ENCODE measurements at places on chromosomes 5 and 9. TPM values are rescaled to one million over a fixed set of nuclear protein-coding genes. Genes with fewer than 3 reads are reported as not detected.

The CPLANE1 gene
- 22.5 TPM for total RNA-seq

The DENND4C gene
- 55.4 TPM for total RNA-seq

The BICD2 gene
- total RNA-seq, result 40.4 TPM

The IFNA2 gene
- total RNA-seq, result not detected

The SIT1 gene
- total RNA-seq, result 0.55 TPM

The IL5 gene
- not detected for total RNA-seq

The CD14 gene
- 25.0 TPM for total RNA-seq

- DNase-seq, result no peak
Observed at GRCh38 chr9:72590824-72591223, 69.4 kb downstream of the TMC1 start.

GRCh38 chr9:107397076-107398044 is 92.2 kb downstream of the KLF4 start:
- no peak for DNase-seq

DNA sequence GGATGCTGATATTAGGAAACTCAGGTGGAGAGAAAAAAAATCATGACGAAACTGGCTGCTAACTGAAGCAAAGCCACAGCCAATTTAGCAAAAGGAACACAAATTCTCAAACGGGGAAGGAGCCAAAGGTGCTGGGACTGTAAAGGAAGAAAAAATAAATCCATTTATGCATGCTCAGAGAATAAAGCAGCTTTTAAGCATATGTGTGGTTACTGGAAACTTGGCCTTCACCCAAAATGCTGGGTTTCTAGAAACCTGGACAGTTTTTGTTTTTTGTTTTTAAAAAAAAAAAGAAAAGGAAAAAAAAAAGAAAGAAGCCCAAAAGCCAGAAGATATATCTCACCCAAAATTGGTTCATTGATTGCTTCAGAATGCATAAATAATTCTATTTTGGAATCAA is 8.0 kb downstream of the WHRN start:
- DNase-seq, result no peak

- DNase-seq, result no peak
Observed at GRCh38 chr5:160312134-160312959, at the start of gene CCNJL. TSS of gene CCNJL (minus strand) at chr5:160312564. CDS start at chr5:160311923, 641 bp downstream.

DNA sequence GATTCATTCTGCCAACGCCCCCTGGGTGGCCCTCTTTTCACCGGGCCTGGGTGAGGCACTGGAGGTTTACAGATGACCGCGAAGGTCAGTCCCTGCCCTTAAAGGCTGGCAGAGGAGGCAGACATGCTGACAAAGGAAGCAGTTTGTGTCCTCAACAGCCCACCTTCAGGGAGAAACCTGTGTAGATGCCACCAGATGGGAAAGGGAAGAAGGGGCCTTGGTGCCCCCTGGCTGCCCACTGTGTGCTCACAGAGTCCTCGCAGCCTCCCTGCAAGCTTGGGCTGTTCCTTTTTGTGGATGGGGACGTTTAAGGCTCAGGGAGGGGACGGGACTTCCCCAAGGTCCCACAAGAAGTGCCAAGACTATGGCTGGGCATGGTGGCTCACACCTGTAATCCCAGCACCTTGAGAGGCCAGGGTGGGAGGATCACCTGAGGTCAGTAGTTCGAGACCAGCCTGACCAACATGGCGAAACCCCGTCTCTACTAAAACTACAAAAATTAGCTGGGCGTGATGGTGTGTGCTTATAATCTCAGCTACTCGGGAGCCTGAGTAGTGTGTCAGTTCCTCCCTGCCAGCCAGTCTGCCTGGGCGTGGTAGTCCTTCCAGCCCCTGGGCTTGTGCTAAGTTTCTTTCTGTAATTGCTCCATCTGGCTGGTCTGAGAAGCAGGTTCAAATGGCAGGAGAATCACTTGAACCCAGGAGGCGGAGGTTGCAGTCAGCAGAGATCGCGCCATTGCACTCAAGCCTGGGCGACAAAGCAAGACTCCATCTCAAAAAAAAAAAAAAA is 36.2 kb downstream of the NEK6 start:
- no peak for DNase-seq

DNA sequence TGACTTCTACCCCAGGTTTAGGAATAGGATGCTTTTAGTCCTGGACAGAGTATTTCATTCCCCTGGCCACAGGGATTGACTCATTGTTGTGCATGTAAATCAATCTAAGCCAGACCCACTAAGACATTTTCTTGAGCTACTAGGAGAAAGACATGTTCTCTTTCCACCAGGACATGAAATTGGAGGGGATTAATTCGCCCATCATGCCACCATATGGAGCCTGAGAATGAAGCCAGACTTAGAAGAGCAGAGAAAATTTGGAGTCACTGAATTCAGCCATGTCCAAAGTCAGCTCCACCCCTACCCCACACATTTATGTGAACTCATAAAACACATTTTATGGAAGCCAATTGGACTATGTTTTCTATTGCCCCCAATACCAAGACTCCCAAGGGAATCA is 322.5 kb downstream of the NFIB start:
- DNase-seq, result no peak

DNA sequence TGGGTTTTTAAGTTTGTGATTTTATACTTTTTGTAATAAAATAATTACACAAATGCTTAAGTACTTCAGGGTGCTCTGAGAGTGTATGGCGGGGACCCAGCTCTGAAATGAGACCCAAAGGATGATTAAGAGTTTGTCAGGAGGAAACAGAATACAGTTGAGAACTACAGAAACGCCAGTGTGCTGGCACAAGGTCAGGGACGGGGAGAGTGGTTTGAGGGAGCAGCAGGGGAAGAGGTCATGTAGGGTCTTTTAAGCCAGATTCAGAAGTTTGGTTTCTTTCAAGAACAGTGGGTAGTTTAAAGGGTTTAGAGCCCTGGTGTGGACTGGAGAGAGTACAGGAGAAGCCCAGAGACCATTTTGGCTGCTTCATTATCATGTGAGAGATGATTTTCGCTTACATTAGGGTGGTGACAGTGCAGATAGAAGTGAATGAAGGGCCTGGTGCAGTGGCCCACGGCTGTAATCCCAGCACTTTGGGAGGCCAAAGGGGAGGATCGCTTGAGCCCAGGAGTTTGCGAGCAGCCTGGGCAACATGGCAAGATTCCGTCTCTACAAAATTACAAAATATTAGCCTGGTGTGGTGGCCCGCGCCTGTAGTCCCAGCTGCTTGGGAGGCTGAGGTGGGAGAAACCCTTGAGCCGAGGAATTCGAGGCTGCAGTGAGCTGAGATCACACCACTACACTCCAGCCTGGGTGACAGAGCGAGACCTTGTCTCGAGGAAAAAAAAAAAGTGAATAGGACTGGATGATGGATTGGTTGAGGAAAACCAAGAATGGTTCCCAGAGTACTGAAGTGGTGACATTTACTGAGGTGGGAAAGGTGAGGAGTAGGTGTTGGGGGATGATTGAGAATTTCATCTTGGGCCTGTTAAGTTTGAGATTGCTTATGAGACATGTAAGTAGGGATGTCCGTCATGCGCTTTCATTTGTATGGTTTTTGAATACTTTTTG is 1.4 kb upstream of the ETF1 start:
- no peak for DNase-seq

GRCh38 chr5:9156282-9156681 is 389.6 kb downstream of the SEMA5A start:
- no peak for DNase-seq

DNA sequence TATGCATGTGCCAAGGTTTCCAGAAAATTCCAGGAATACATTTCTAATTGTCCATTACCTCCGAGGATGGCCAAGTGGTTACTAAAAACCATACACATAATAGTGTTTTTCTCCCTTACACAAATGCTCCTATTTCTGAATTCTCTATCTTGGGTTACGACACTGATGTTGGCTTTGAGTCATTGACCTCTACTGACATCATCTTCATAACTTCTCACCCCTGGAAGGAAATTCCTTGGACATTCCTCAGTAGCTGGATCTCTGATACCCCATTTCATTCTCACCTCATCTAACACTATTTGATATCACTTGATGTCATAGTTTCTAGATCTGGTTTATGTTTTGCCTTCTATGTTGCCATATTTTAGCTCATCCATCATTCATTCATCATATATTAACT is 287.2 kb downstream of the CTNND2 start:
- DNase-seq, result no peak

DNA sequence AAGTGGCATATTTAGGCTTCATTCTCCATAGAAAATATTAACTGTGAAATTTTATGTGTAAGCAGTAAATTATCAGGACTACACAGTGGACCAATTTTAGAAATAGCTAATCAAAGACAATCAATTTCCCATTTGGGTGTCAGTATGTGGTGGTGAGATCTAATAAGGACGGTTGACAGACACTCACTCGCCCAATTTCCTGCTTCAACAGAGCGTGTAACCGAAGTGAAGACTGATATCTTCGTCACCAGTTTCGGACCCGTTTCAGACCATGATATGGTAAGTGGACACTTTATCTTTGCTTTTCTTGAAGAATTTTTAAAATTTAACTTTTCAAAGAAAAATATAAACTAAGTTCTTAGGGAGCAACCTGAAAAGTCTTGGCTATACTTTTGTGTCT is 17.6 kb downstream of the GABRA1 start:
- DNase-seq, result no peak

GRCh38 chr9:38301376-38302106 is 91.0 kb upstream of the ALDH1B1 start:
- DNase-seq, result no peak

DNA sequence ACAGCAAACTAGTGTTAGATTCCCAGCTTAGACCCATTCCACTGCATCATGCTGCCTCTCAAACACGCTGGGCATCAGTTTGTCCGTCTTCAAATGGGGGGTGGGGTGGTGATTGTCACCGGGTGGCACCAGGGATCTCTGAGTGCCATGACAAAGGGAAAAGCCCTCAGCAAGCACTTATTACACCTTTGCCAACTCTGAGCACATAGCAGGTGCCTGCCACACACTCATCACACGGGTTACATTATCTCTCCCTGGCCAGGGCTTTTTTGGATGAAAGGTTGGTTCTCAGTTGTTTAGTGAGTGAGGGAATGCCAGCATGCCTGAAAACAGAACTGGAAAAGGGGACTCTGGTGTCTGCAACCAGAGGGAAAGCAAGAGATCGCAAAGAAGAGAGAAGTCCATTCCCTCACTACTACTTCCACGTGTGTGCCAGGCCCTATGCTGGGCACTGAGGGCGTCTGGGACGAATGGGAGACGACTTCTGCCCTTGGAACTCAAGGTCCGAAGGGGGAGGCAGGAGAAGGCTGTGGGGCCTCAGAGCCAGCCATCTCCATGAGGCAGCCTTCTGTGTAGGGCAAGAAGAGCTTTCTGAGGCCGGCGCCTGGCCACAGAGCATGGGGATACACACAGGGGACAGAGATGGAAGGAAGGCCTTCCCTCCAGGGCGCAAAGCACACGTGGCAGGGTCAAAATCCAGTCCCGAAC is 48.9 kb downstream of the PAX5 start:
- no peak for DNase-seq
